Neural crest cell (in vitro differentiated cells): ENCODE measurements at places on chromosomes 2 and 18. TPM values are rescaled to one million over a fixed set of nuclear protein-coding genes. Genes with fewer than 3 reads are reported as not detected.

DNA sequence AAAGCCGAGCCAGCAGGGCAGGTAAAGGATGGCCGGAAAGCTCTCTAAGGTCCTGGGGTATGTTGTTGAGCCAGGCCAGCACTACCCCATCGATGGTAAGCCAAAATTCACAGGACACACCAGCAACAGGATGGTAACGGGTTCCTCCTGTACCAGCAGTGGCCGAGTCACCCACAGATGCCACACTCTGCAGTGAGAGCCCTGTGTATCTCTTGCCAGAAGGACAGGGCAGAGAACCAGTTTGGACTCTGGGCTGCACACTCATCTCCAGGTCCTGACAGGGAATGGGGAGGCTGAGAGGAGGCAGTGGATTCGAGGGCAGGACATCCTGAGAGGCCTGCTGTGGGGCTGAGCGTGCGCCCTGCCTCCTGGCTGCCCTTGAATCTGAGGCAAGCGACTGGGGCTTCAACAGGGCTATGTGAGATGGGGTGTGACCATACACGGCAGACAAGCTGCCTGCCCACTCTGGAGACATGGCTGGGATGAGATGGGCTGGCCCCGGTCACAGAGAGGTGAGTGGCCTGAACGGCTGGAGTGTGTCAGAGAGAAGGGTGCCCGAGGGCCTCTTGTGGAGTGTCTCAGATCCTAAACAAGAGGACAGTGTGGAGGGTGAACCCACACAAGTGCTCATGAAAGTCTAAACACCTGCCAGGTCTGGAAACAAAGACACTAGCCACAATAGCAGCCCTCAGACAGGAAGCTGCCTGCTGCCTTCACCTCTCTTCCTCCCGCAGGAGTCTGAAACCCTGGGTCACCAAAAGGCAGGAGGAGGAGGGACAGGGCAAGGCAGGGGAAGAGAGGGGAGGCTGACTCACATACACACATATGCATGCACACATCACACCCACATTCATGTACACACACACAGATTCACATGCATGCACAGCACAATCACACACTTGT lies 182.3 kb downstream of the LOXHD1 start:
- no peak for DNase-seq

Gene ZNF236
- total RNA-seq, result 18.4 and 20.4 TPM in 2 replicates

Gene MRPL53
- 72.4 and 74.6 TPM in 2 replicates for total RNA-seq

Gene REG3A
- not detected in 2 replicates for total RNA-seq

DNA sequence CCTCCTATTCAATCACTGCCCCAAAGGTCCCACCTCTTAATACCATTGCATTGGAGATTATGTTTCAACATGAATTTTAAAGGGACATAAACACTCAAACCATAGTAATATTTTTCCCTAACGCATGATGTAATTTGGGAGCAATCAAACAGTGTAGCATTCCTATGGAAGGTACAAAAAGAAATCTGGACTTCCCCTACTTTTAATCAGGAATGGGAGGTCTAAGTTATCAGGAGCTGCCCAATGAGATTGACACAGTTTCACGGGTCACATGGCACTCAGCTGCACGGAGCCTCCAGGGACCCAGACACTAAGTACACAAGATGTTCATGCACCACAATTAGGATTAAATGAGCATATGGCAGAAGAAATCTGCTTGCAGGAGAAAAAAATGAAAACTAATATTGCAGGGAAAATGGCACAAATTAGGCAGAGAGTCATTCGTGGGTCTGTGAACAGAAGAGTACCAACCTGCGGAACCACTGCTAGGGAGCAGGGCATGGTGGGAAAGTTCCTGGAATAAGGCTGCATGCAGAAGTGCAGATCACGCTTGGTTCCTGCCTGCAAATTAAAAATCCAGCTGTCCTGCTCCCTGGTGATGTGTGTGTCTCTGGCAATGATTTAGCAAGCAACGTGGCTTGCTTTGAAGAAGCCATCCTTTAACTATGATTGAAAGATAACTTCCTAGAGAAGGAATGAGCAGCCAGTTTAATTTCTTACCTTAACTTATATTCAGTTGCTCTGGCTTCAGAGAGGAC lies 326.6 kb upstream of the ID2 start:
- no peak for DNase-seq

DNA sequence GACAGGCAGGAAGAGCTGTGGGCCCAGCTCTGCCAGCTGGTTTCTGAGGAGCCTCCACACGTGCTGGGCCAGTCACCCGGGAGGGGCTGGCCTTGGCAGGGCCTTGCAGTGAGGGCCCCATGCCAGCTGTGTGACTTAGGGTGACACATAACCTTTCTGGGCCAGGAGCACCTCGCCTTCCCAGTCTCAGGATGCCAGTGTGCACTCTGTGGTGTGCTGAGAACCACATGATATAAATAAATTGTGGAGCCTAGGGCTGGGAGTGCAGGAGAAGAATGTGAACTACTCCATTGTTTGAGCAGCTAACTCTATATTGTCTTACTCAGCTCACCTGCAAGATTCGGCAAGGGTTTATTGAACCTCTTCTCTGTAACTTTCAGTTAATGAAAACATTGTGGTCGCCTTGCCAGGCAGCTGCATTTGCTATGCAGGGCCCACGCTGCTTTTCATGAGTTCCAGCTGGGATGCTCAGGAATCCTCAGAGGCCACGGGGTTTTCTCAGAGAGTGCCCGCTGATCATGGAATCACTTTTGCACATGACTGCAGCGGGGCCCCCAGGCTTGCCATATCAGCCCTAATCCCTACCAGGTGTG lies 222.3 kb downstream of the SH3RF3 start:
- DNase-seq, result no peak

- DNase-seq, result no peak
Measured at GRCh38 chr2:28403370-28403956, 10.8 kb downstream of the FOSL2 start.

GRCh38 chr2:41579806-41580205 lies 468.0 kb upstream of the PKDCC start:
- no peak for DNase-seq

DNA sequence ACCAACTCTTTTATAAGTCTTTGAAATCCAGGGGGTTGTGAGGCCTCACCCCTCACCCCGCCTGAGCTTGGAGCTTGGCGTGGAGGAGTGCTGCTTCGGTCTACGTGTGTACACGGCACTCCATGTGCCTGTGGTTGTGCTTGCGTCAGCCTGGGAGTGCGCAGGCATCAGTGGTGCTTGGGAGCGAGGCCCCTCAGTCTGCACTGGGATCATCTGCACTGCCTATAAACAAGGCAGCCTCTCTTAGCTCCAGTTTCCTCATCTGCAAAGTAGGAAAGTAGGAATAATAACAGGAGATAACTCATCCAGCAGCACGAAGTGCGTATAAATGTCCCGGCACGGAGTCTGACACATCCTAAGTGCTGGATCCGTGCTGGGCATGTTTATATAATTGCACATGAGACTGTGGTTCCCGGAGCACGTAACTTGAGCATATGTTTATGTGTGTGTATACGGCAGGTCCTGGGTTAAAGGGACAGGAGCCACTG lies 1.2 kb downstream of the GYPC start:
- DNase-seq, result peak; percentile 31

GRCh38 chr2:45814951-45815621 lies 163.6 kb downstream of the PRKCE start:
- no peak for DNase-seq

DNA sequence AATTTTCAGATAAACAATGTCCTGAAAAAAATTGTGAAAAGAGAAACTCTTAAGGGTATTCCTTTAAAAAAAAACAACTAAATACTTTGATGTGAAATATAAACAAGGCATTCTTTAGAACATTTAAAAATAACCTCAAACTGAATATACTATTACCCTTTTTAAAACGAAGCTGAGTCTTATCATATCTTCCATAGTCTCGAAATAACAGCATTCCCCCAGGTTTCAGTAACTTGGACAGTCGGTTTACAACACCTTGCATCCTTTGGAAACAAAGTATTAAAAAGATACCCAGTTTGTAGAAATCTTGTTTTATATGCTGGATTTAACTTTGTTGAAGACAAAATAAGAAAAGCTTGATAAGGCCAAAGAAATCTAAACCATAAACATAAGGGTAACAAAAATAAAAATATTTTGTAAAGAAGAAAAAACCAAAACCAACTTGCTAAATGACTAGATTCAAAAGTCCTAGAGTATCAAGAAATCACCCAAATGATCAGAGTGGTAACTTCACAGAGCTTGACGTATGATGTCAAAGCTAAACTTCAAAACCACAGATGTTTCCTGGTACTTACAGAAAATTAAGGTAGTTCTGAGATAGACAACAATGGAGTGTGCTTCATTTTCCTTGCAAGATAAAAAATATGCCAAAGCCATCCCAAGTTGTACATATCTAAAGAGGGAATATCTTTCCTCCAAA lies 107.8 kb downstream of the METTL8 start:
- no peak for DNase-seq

GRCh38 chr2:55976681-55977080 lies 53.1 kb upstream of the EFEMP1 start:
- DNase-seq, result no peak

DNA sequence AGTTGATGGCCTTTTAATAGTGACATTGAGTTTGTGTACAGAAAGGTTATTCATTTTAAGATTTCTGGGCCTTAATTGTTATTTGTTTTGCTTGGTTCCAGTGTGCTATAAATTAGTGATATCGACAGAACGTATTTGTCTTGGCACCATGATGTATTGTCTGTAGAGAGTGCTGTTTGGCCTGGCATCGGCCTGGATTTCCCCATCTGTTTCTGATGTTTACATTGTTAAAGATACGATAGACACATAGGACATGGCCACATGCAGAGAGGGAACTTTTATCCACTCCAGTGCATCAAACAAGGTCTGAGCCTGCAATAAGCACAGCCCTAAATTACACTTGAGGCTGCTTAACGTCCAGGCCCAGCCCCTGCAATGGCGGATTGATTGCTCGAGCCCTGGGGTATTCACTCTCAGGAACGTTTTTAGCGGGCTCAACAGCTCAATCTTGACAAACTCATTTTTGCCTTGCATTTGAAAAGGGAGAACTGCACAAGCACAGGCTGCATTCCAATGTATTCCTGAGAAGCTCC lies 144.7 kb downstream of the SLC4A3 start:
- DNase-seq, result no peak

DNA sequence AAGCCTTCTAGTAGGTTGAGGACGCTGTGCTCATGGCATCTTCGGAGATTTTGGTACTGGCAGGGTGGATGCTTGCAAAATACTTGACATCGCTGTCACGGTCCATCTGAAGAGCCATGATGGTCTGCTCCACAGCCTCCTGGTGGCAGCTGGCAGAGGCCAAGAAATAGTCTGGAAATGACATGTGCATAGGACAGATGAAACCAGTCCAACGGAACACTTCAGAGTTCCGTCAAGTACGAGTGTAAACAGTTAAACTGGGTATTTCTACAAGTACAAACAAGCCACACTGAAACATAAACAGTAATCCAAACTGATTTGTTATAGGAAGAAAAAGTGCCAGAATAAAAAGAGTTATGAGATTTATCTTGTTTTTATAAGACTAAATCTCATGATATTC lies 66.6 kb downstream of the PPP4R1 start:
- no peak for DNase-seq

Gene SERPINB11
- total RNA-seq, result not detected in 2 replicates

DNA sequence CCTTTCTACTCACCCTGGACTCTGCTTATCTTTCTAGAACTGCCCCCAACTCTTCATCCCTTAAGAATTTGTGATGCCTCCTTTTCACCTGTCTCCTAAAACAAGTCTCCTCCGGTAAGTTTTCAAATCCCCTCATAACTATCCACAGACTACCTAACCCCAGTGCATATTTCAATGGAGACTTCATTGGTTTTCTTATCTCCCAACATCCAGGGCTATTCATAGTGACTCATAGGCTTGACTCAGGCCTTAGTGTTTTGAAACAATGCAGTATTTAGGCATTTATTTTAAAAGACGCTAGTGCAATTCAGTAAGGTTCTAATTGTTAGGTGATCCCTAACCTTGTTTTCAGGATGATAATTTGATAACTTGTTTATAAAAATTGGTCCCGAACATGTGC lies 399.2 kb downstream of the CPS1 start:
- no peak for DNase-seq

DNA sequence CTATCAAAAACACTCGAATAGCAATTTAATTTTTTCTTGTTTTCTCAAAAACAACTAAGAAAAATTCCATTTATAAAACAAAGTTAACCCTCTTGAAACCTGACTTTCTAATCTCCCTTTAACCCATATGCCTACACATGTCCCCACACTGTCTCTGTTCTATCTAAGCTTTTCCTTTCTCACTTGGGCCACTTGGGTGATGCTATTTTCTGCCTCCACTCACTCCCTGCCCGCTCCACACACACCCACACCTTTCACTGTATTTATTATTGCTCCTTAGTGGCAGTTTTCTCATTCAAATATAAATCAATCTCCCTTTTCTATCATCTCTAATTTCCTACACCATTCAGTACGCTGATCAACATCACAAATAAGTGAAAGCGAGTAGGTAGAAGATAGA lies 531.1 kb downstream of the LRP1B start:
- no peak for DNase-seq

GRCh38 chr18:79850731-79851130 lies 53.0 kb downstream of the KCNG2 start:
- no peak for DNase-seq

GRCh38 chr2:237361194-237362004 lies 52.6 kb downstream of the COL6A3 start:
- no peak for DNase-seq

Gene CNDP1
- 0.56 and 0.59 TPM in 2 replicates for total RNA-seq

GRCh38 chr2:74293191-74293991 lies 49.8 kb downstream of the SLC4A5 start:
- DNase-seq, result no peak

DNA sequence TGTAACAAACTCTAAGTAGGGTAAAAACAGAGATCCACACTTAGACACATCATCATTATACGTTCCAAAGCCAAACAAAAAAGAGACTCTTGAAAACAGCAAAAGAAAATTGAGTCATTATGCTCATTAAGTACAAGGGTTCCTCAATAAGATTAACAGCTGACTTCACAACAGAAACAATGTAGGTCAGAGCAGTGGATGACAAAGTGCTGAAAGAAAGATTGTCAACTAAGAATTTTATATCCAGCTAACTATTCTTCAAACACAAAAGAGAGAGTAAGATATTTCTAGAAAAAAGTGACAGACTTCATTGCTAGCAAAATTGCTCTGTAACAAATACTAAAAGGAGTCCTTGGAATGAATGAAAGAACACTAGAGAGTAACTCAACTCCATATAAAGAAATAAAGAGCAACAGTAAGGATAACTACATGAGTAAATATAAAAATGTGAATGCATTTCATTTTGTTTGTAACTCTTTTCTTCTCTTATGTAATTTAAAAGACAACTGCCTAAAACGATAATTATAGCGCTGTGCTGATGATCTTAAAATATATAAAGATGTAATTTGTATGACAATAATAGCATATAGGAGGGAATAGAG lies 23.8 kb upstream of the DNER start:
- no peak for DNase-seq

Gene TMEM185B
- 22.4 and 22.7 TPM in 2 replicates for total RNA-seq

GRCh38 chr2:142980246-142981068 lies 103.0 kb downstream of the KYNU start:
- DNase-seq, result no peak

DNA sequence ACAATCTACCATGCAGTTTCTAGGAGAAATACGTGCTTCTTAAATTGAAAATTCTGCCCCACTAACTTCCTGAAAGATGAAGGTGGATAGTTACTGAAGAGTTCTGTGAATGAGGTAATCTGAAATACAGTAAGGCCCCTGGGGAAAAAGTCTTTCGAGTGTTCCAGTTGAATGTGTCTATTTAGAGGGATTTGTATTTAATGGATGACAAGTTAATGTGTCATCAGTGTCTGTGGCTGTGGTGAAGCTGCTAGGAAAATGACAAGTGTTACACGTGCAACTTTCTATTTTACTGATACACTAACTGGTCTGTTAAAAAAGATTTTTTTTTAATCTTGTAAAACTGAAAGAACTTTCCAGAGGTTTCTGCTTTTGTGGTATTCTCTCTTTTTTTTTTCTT lies 384.6 kb downstream of the STK39 start:
- no peak for DNase-seq
